ENCODE measurements at places on chromosomes 16 and 17.

- DNase-seq: peak; percentile 94
These were observed 90.5 kb upstream of the SOX9 start for GRCh38 chr17:72030067-72030899.

GRCh38 chr16:56637814-56638750 is at the start of gene MT1A:
MT1A (plus strand) TSS chr16:56638666; CDS start chr16:56638739, 73 bp downstream.
- peak; percentile 76 for DNase-seq

DNA sequence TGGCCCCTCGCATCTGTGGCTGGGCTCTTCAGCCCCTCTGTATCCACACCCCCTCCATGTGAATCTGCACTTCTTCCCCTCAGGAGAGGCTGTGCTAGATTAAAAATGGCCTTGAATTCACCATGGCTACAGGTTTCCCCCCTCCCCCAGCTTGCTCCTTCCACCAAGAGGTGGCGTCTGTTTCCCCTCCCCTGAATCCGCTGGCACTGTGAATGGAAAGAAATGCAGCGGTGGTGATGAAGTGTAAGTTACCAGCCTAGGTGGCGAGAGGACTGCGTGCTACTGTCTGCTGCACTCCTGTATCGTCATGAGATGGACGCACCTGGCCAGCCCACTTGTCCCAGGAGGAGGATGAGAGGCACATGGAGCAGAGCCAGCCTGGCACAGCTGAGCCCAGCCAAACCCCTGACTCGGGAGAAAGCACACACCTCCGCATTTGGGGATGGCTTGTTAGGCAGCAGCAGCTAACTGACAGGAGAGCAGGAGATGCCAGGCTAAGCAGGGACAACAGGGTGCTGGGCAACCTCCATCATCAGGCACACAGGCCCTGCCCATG is 26.2 kb downstream of the TNFRSF13B start:
- DNase-seq: peak; percentile 49

DNA sequence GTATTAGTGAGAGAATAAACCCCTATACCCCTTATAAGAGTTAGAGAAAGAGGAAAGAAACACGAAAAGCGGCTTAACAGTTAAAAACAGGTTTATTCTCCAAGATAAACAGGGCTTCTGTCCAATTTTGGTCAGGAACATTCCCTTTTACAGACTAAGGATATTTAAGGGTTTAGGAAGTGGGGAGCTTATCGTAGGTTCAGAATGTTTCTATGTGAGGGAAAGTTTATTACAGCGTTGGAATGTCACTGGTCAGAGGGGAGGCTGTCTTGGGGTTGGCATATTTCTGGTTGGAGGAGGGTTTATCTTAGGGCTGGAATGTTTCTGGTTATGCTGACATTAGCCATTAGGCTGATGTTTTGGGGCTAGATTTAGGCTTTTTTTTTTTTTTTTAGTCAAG is 34.1 kb upstream of the WWOX start:
- no peak for DNase-seq

DNA sequence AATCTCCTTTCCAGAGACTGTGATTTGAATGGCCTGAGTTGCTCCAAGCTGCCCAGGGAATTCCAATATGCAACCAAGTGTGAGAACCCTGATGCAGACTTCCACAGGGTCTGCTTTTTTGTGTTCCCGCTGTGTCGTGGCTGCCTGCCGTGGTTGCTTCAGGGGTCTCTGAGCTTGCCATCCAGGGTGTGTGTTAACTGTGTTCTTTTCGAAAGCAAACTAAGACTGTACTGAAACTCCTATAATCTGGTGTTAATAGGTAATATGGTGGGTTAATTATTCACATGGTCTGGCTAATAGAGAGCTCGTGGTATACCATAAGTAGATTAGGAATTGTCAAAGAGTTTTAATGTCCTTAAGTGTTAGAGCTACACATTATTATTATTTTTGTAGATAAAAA is 20.7 kb downstream of the UBN1 start:
- no peak for DNase-seq

GRCh38 chr16:51839727-51840462 is 688.8 kb upstream of the SALL1 start:
- peak; percentile 18 for DNase-seq

DNA sequence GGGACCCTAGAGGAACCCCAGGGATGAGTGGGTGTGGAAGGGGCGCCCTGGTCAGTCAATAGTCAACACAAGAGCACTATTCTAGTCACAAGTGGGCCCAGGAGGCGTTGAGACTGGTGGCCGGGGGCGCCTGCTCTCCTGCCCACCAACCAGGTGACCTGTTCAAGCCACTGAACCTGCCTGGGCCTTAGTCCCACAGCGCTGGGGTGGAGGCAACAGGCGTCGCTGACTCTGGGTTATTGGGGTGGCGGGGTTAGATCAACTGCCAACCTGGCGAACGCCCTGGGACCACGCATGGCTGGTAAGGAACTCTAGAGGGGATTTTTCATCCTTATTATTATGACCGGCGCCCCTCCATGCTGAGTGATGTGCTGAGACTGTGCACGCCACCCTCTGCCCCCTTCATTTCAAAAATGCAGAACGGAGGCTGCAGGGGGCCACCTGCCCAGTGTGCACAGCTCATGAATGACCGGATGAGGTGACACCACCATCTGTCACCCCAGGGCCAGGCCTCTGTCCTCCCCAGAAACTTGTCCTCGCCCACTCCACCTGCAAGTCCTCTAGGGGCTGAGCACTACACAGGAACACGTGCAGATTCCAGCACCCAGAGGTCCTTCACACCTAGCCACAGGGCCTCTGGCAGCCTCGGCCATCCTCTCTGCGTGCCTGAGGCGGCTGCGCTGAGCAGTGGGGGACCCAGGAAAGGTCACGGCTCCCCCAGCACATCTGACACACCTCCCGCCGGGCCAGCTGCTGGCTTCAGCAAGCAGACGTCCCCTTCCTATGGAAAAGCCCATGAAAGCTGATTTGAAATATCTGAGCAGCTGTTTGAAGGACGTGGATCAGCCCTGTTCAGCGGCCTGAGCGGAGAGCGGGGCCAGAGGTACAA is 51.6 kb upstream of the DNAH17 start:
- DNase-seq: no peak

GRCh38 chr16:64280317-64280716 is 841.5 kb downstream of the CDH11 start:
- DNase-seq: no peak

DNA sequence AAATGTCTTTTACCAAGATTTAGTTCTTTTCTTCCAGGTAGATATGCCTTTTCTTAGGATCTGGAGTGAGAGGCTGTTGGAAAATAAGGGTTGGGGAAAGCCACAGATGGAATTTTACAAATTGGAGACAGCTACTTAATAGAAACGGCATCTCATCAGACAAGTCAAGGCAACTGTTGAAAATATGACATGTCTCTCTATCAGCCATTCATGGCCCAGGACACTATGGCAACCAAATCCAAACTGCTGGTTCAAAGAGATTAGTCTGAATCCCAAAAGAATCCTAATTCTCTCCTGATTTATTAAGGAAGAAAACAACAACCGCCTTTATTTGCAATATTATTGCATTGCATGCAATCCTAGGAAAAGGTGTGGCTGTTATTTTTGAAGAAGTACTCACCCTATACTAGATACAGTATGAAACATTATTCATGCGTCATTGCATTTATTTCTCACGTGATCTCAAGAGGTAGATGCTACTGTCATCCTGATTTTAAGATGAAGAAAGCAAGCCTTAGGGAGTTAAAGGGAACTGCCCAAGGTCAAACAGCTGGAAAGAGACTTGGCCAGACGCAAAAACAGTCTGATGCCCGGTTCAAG is 12.6 kb upstream of the CEP20 start:
- DNase-seq: no peak

DNA sequence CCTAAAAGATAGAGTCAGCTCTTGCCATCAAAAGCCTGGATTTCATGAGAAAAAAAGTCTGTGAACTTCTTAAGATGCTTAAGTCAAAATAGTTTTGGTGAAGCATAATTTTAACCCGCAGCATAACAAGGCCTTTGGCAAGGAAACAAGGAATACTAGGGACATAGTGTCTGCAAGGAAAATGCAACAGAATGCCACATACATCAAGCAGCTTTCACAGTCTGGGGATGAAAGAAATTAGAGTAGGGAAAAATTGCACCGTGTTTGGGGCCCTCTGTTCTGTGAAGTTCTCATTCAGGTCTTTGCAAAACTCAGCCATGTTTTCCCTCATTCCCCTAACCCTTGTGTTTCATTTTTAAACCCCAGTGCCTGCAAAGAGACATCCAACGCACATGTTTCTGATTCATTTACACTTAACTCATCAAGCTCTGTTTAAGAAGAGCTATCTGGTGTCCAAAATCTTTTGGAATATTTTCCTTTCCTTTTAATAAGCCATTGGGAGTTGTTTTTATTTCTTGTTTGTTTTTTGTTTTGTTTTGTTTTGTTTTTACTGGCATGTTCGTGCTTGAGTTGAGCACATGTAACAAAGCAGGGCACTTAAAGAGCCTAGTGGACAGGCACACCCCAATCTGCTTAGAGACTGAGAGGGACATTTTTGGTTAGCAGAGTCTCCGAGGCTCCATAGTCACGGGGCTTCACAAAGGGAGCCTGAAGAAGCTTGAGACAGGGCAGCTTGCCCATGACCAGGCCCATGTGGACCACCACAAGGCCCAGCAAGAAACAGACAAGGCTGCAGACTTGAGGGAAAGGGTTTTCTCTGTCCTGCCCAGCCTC is 116.5 kb downstream of the ANKFN1 start:
- no peak for DNase-seq

GRCh38 chr17:15048933-15049794 is 216.0 kb downstream of the PMP22 start:
- DNase-seq: peak; percentile 25

GRCh38 chr17:44010966-44011647 is 3.7 kb downstream of the TMEM101 start:
- DNase-seq: no peak

DNA sequence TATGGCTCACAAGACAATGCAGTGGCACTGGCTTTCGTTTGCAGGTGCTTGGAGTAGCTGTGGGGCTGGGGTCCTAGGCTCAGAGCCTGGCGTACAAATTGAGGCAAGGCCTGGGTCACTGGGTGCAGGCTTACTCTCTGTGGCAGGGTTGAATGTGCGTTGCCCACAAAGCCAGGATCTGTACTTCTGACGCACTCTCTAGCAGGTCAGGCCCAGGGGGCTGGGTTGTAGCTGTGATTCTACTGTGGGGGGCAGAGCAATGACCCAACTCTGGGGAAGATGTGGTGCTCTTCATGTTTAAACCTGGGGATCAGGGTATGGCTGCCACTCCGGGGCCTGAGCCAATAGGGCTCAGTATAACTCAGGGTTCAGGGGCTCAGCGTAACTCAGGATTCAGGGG is 6.4 kb upstream of the PRSS21 start:
- DNase-seq: no peak

GRCh38 chr16:85983064-85983463 is 84.1 kb downstream of the IRF8 start:
- no peak for DNase-seq

GRCh38 chr17:61401389-61402072 is 1.9 kb downstream of the TBX2 start:
- peak; percentile 31 for DNase-seq

- no peak for DNase-seq
These were observed 67.8 kb downstream of the GRIN2A start for GRCh38 chr16:10114409-10114808.

- peak; percentile 70 for DNase-seq
These were observed 173.5 kb downstream of the C16orf95 start for GRCh38 chr16:87143661-87144121.

DNA sequence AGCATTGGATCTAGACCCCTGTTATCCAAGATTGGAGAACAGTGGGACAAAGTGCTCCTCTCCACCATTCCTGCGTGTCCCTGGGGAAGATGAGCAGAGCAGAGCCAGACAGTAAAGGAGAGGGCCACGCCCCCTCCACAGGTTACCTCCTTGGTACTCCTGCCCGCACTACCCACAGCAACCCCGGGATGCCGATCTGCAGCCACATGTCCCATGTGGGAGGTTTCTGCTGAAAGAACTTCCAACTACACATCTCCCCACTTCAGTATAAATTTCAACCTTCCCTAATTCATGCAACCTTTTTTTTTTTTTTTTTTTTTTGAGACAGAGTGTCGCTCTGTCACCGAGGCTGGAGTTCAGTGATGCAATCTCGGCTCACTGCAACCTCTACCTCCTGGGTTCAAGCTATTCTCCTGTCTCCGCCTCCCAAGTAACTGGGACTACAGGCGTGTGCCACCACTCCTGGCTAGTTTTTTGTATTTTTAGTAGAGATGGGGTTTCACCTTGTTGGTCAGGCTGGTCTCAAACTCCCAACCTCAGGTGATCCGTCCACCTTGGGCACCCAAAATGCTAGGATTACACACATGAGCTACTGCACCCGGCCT is 2.3 kb downstream of the RAB37 start:
- DNase-seq: no peak

- DNase-seq: no peak
These were observed 215.6 kb downstream of the MAP2K6 start for GRCh38 chr17:69630056-69630635.

DNA sequence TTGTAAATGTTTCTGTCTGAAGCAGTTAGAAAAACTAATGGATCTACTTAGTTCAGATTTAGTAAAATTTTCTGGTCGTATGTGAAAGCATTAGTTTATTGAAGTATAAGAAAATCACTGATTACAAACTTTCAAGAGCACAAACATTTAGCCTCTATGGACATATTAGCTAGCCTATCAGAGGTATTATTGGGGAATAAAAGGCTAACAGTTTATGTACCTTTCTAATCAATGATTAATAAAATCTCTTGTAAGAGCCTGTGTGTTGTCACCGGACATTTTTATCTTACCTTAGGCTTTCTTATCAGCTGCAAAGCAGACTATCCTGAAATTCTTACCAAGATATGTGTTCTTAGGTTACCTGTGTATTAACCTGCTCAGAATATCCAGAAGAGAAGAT is 21.2 kb downstream of the ZPBP2 start:
- DNase-seq: no peak

DNA sequence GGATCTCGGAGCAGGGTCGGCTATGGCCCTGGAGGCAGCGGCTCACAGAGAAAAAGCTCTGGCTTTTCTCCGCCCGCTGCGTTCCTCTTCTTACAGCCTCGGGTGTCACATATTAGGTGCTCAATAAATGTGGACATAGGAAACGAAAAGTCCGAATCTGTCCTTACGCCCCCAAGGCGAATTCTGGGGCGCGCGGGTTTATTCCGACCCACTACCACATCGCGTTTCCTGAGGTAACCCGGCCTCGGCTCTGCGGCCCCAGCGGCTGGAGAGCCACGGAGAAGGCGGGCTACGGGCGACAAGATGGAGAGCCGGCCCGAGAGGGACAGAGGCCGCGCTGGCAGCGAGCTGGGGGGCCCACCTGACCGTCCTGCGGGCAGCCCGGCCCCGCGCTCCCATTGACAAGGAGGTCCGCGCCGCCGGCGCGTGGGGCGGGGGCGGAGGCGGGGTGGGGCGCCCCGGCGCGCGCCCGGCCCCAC is 573 bp upstream of the GNAO1 start:
- peak; percentile 65 for DNase-seq

- DNase-seq: no peak
These were observed 96.1 kb downstream of the ZNF778 start for GRCh38 chr16:89313583-89313982.

GRCh38 chr17:28279411-28279810 is 39.6 kb upstream of the TMEM97 start:
- DNase-seq: no peak
